ENCODE measurements at places on chromosomes 2 and 18.

DNA sequence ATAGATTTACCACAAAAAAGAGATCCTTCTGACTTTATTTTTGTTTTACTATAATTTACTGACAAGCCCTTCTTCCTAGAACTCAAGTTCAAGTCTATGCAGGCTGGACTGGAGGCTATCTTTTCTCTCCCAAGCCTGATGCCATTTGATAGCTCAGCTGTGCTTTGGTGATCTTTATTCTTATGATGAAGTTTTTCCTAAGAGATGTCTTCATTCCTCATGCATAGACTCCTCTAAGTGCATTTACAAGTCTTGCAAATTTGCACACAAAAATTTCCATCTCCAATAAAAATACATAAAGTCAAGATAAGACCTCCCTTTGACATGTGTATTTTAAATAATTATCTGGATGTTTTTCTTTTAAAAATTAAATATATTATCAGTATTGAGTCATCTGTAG, 167.4 kb upstream of the ETAA1 start:
- no peak for DNase-seq

- peak; percentile 78 for DNase-seq
Measured at GRCh38 chr2:20450201-20450999, 3.5 kb downstream of the RHOB start.

GRCh38 chr18:31901063-31901462, 41.9 kb downstream of the TRAPPC8 start:
- no peak for DNase-seq

DNA sequence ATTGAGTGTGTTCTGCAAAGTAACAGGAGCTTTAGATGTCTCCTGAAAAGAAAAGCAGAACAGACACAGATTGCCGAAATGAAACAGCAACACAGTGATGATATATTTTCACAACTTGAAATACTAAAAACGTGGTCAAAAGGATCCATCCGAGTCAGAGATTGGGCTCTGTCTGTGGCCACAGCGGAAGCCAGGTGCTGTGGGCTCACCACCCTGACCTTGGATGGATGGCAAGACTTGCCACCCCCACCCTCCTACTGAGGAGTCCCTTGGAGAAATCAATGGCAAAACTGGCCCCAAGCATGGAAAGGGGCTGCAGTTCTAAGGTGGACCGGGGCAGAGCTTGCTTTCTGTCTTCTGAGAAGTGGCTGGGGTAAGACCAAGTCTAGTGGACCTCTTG, 31.4 kb upstream of the ACKR3 start:
- no peak for DNase-seq

DNA sequence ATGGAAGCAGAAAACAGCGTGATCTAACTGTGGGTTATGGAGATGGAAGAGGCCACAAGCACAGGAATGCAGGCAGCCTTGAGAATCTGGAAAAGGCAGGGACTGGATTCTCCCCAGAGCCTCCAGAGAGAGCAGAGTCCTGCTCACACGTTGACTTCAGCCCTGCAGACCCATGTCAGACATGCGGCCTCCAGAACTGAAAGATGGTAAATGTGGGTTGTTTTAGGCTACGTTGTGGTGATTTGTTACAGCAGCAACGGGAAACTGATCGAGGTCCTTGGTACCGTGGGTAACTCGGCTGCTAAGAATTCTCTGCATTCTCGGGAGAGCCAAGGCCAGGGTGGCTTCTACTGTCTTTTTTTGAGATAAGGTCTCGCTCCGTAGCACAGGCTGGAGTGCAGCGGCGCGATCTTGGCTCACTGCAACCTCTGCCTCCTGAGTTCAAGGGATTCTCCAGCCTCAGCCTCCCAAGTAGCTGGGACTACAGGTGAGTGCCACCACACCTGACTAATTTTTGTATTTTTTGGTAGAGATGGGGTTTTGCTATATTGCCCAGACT, 97.1 kb downstream of the ACKR3 start:
- DNase-seq: no peak

DNA sequence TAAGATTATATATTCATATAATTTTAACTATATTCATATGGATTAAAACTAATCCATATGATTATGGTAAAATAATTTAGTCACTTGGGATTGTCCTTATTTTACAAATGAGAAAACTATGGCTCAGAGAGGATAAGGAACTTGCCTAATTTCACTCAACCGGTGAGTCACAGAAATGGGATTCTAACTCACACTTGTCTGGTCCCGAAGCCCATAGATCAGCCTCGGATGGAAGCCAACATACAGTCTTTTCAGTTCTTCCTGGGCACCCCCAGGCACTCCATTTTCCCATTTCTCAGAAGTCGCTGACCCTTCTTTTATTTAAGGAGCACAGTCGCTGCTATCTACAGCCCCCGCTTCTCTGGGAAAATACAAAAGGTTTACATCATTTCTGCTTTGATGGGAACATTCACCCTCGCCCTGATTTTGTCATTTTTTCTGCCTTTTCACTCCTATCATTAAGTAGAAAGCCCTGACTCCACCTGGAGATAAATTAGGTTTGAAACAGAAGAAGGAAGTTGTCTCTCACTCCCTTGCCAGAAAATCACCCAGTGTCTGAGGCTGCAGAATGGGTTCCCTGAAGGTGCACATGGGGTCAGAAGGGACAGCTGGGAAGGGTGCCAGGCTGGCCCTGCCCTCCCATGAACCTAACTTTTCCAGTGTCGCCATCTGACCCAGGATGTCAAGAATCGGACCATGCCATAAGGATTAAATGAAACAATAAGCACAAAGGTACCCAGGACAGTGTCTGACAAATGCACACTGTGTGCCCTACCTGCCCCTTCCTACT, 36.6 kb downstream of the CYP1B1 start:
- peak; percentile 62 for DNase-seq

DNA sequence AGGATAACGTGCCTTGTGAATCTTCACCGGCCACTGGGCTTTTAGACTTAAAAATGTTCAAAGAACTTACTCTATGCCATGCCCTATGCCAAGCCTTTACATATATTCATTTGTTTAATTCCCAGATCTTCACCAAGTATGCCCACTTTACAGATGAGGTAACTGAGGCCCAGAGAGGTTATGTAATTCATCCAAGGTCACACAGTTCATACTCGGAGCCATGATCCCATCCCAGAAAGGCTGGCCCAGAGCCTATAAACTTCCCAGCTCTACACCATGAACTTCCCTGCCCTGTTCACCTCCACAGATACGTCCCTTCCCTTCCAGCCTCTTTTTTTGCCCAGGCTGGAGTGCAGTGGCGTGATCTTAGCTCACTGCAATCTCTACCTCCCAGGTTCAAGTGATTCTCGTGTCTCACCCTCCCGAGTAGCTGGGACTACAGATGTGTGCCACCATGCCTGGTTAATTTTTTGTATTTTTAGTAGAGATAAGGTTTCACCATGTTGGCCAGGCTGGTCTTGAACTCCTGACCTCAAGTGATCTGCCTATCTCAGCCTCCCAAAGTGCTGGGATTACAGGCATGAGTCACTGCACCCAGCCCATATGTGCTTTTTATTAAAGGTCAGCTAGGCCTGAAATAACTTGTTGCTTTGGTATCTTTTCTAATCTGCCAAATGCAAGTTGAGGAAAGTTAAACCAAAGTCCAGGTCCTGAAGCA, 44.1 kb downstream of the MTHFD2 start:
- no peak for DNase-seq

DNA sequence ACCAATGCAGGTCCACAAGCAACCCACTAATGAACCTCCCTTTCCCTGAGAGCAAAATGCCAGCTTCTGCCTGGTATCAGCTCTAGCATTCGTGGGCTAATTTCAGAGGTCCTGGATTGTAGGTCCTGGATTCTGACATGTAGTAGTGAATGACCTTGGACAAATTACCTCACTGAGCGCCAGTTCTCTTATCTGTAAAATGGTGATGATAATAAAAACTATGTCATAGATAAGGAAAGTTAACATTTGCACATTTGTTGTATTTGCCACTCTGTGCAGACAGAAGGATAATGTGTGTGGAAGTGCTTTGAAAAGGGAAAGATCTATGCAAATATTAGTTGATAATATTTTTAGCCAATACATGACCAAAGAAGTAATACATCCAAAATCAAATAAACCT, 4.1 kb upstream of the TET3 start:
- no peak for DNase-seq

DNA sequence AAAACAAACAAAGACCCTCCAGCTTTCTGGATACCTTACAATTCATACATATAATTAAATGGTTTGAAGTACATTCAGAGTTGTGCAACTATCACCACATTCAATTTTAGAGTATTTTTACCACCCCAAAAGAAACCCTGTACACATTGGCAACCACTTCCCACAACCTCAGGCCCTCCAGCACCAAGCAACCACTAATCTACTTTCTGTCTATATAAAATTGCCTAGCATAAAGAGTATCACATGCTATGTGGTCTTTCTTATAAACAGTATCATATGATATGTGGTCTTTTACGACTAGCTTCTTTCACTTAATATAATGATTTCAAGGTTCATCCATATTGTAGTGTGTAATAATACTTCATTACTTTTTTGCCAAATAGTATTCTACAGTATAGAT, 7.3 kb downstream of the IER3IP1 start:
- no peak for DNase-seq

DNA sequence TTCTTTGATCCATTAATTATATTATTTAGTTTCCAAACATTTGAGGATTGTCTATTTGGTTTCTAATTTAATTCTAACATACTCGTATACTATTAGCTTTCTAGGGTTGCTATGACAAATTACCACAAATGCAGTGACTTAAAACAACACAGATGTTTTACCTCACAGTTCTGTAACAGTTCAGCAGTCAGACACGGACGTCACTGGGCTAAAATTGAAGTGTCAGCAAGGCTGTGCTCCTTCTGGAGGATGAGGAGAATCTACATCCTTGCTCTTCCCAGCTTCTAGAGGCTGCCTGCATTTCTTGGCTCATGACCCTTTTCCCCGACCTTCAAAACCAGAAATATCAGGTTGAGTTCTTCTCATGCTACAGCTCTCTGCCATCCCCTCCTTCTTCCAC, 117.6 kb downstream of the TFCP2L1 start:
- DNase-seq: no peak

DNA sequence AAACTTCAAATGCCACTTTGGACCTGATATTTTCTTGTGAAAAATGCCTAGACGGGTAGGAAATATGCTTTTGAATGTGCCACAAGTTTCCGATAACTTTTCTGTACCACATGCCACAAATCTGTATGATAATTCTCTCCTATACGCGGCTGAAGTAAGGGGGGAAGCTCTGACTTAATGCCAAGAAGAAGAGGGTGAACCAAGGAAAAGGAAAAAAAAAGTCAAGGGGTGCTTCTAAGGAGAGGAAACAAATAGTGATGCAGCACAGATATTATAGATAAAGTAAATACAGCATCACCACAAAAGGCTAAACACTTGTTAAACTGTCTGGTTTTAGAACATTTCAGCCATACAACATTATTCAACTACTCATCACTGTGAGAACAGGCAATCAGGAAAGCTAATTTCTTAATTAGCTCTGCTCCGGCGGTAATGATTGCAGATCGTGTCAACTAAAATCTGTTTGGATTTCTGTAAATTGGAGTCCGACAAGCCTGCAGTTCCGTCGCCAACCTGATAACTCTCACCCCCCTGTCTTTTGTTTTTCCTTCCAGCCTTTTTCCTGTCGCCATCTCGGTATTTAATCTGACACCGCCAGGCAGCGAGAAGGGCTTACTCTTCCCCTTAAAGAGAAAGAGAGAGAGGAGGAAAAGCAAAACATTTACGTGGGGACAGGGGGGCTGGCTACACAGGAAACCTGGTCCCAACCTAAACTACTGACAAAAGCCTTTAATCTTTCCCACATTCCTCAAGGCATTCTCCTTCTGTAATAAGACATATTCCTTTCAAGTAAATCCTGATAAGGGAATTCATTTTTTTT, 67.5 kb downstream of the ZEB2 start:
- DNase-seq: peak; percentile 44

DNA sequence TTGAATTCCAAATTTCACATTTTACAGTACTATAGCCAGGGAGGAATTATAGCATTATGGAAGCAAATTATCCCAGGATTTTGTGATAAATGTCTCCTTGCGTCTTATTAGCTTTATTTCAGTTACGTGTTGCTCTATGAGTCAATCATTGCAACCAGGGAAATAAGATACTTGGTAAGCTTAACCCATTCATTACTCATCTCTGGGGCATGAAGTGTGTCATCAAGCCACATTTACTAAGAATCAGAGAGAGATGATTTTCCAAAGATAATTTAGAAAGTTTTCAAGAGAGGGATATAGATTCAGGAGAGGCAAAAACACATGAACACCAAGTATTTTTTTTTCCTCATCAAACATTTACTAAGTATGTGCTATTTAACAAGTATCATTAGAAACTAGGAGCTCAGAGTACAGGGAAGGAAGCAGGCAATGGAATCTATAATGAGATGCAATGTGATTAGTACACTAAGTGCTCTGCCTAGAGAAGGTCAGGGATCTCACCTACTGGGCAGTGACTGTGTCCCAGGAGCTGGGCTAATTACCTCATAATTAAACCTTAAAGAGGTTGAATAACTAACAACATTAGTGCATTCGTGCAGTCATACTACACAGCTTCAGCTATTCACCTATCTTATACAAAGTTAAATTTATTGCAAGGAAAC, 217.8 kb upstream of the NXPH2 start:
- DNase-seq: peak; percentile 82

DNA sequence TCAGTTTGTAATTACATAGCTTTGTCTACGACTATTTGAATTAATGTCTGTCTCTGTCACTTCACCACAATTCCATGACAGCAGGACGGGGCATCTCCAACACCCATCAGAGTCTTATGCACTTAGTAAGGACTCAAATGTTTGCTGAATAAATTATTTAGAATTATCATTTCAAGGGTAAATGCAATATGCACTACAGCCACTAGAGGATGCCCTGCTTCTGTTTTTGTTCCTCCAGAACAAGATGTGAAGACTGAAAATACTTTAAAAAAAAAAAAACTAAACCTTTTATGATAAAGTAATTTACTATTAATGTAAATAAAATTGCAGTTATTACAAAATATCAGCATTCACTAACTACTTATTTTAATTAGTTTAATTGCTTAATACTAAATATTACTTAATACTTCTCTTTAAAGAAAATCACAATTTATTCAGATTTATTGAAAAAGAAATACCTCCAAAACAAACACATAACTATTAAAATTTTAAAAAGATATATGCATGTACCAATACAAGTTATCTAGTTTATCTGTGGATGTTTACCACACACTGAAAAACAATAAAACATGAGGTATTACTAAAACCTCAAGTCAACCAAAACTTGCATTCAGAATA, 3.2 kb downstream of the PIGN start:
- peak; percentile 54 for DNase-seq

DNA sequence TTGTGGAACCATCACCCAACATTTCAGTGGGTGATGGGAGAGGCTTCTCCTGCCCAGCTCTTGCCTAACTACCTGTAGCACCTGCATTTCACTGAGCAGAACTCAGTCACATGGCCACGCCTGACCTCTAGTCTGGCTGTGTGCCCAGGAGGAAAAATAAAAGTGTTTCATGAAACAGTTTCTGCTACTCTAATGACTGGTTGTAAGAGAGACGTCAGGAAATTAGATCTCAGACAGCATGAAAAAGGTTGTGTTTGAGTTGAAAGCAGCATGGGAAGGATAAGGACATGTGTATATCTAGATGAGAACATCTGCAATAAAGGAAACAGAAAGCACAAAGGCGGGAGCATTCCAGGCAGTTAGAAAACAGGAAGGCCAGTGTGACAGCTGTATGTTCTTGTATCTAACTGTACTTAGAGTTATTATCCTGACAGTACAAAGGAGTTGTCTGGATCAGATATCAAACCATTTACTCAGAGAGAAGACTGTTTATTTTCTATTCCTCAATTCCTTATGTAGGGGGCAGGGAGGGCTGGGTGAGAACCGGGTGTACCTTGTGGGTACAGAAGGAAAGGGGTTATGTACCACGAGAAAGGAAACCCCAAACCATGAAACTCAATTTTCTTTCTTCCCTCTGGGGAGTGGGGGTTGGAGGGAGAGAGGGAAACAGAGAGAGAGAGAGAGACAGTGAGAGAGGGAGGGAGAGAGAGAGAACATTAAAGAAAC, 307.4 kb upstream of the VWC2L start:
- no peak for DNase-seq

Measured in fibroblast of upper back skin (primary cell).